DMS153 (cell line): ENCODE measurements at places on chromosomes 3 and 15.

GRCh38 chr15:33311312-33311971, 675 bp downstream of the RYR3 start:
- no peak for DNase-seq

DNA sequence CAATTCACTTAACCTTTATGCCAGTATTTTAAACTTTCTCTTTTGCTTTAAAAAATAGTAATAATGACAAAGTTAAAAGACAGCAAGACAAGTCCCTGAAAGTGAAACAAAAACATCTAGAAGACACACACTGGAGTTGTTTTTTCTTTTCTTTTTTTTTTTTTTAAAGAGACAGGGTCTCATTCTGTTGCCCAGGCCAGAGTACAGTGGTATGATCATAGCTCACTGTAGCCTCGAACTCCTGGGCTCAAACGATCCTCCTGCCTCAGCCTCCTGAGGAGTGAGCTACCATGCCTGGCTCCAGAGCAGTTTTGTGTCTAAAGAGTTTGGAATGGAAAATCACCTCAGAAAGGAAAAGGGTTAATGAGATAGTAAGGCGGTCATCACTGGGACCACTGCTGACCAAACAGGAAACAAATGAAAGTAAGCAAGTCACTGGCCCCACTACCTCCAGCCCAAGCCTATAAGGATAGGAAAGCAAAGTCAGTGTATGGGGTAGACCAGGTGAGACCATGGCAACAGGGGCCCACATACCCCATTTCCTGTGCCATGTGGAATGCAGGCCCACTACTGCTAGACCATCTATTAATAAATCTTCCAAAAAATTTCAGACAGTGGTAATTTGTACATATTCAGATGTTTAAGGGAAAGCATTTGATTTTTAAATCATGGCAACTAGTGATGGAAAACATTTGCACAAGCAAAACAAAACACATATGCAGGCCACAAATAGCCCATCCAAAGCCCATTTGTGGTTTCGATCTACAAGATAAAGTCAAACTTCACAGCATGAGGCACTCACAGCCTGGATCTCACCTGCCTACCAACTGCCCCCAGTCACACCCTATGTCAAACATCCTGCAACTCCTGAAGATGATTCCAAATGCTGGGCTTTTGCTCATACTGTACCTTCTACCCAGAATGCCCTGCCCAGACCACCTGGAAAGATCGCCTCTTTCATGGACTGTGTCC, 62.6 kb downstream of the OSBPL10 start:
- DNase-seq: no peak

DNA sequence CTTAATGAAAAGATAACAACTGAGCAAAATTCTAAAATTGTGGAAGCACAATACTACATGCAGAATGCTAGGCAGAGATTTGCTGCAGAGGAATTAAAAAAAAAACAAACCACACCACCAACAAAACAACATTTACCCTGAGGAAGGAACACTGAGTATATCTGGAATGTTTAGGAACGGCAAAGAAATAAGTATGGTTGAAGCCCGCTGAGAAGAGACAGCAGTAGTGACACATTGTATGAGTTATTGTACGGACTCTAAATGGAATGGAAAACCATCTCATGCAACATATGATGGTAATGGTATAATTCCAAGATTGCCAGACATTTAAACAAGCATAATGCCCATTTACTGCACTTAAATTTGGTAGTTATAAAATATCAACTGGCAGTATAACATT, 568.2 kb upstream of the CCDC54 start:
- DNase-seq: no peak

GRCh38 chr3:173938616-173939015, 541.1 kb downstream of the NLGN1 start:
- no peak for DNase-seq

- no peak for DNase-seq
Observed at GRCh38 chr15:71551566-71551965, 258.8 kb upstream of the NR2E3 start.

- no peak for DNase-seq
Observed at GRCh38 chr3:87025661-87026645, 35.0 kb upstream of the VGLL3 start.

DNA sequence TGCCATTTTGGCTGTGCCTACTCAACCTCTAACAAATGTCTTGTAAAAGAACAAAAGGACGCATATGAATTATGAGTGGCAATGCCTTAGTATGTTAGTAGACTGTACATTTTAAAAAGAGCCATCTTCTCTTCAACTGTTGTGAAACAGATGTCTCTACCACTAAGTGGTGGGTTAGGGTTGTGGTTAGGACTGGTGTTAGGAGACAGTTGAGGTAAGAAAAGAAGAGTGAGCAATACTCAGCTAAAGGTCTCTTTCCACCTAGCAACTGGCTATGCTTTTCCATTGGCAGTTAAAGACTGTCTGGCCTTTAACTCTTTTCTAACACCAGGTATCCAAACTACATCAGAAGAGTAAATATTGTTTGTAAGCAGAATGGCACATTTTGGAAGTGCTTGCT, 221.7 kb upstream of the TBC1D5 start:
- no peak for DNase-seq

DNA sequence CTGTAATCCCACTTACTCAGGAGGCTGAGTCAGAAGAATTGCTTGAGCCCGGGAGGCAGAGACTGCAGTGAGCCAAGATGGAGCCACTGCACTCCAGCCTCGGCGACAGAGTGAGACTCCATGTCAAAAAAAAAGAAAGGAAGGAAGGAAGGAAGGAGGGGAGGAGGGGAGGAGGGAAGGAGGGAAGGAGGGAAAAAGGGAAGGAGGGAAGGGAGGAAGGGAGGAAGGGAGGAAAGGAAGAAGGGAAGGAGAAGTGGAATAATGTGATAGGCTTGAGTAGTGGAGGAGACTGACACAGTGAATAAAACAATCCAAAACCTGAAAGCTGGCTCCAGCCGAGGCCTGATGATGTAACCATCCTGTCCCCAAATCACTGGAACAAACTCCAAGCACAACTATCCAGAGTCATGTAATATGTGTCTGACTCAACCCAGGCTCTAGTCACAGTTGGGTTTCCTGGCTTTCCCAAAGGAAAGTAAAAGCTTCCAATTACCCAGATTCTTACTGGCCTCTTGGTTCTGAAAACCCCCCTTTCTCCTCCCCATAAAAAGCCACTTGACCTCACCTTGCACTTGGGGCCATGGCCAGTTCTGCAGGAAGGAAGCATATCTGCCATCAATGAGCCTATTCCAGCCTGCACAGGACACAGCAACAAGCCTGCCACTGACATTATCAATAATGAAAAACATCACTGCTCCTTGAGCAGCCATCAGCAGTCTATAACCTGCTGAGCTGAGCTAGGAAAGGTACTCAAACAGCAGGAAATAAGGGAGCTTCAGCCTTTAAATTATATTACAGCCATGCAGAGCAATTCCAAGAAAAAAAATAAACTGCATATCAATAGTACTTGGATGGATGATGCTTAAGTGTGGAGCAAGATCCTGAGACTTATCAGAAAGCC, 48.3 kb downstream of the MB21D2 start:
- DNase-seq: no peak

DNA sequence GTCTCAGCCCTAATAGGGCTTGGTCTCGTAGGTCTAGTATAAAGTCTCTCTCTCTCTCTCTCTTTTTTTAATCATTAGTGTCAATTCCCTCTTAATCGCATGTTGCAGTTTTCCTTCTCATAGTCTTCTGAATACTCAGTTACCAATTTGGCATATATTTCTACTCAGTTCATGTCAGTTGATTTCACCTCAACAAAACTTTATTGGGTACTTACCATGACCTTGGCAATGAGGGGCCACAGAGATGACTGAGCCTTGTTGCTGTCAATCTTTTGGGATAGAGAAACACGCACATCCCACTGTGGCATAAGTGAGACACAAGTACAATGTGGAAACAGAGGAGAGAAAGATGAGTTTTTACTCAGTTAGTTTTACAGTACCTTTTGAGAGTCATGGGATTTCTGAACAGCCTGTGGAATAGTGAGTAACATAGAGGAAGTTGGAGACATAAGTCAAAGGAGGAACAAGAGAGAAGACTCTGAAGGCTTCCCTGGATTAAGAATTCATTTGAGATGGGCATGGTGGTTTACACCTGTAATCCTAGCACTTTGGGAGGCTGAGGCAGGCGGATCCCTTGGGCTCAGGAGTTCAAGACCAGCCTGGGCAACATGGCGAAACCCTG, 150.2 kb upstream of the CBLB start:
- no peak for DNase-seq

DNA sequence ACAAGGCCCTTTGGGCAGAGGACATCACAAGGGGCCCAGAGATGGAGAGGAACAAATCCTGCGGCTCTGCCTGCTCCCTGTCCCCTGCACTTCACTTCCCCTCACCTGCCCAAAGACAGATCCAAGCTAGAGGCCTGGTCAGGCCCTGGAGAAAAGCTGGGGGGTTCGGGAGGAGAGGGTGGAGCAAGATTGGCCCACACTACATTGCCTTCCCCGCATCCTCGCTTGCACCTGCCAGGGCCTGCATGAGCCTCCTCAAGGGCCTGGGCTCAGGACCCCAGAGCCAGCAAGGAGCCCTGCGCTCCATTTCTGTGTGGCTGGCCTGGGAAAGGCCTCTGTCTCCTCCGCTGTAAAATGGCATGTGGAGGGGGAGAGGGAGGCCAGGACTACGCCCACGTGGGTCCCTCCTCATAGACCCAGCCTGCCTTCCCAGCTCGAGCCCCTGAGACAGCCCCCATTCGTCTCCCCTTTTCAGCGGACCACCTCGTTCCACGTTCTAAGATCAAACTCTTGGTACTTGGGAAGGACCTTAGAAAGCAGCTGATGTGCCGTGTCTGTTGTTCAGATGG, 106.0 kb downstream of the HMG20A start:
- DNase-seq: no peak

DNA sequence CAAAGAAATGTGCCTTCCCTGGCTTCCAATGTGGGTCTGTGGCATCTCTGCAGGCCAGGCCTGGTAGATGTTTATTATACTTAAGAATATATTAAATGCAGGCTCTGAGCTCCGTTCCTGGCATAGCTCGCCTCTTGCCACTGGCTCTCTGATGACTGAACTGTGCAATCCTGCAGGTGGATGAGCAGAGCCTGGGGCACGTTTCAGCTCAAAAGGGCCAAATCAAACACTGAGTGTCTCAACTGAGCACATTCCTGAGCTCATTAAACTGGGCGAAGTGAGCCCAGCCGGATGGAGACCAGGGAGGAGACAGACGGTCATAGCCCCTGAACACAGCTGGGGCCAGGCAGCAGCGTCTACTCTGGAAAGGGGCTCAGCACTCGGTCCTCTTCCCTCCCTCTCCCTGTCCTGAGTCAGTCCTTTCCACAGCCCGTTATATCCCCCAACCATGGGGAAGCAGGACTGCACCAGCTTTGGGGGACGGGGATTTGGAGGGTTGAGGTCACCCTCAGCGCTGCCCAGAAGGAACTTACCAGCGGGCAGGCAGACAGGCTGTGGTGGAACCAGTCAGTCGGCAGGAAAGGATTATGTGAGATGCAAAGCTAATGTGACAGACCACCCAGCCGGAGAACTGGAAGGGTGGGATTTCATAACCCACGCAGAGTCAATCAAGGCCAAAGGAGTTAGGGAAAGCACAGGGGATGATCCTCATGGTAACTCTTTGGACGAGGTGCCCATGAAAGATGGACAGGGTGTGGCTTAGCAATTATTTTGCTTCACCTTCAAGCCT, 77.4 kb upstream of the ANKRD34C start:
- DNase-seq: no peak

GRCh38 chr15:39184701-39185390, 396.0 kb upstream of the THBS1 start:
- no peak for DNase-seq

DNA sequence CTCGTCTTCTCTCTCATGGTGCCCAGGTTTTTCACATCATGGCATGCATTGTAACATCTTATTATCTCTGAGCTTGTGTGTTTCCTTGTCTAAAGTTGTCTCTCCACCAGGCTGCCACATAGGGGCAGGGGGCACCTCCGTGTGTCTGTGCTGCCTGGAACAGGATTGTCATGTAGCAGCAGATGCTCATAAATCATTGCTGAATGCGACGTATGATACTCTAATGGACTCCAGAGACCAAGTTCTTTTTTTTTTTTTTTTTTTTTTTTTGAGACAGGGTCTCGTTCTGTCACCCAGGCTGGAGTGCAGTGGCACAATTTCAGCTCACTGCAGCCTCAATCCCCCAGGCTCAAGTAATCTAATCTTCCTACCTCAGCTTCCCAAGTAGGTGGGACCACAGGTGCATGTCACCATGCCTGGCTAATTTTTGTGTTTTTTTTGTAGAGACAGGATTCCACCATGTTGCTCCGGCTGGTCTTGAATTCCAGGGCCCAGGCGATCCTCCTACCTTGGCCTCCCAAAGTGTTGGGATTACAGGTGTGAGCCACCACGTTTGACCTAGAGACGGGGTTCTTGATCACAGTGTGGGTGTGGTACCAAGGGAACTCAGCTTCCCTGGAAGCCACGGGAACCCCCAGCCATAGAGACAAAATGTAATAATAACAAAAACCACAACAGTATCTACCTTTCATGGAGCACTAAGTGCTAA, 4.7 kb upstream of the DNASE1L3 start:
- DNase-seq: no peak

- no peak for DNase-seq
Observed at GRCh38 chr15:63178034-63178433, 11.4 kb upstream of the RAB8B start.

DNA sequence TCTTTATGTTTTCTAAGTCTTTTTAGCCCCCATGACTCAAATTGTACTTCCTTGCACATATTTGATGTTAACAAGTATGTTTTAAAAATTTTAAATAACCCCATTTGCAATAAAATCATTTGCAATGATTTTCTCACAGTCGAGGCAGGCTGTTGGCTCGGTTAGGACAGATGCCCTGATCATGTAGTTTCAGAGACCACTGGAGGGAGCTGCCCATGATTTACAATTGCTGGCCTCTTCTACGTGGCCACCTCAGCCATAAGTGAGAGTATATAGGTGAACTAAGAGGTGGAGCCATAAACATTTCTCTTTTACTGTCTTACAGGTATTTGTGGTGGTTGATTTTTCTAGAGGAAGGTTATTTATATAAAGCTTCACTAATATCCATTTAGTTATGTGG, 1.7 kb downstream of the DTWD1 start:
- DNase-seq: no peak

DNA sequence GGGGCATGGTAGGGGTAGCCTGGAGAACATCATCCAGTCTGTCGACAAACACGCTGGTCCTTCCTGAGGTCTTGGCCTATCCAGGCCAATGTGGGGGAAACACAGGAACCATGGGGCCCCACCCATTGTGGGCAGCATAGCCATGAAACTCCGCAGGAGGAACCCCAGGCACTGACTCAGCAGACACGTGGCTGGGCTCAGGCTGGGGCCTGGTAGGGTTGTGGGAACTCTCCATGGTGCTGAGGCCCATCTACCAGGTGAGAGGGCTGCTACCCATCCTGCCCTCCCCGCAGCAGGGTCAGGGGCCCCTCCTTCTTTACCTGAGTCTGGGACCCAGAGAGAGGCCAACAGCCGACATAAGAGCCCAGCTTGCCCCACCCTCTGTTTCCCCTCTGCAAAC, 22.6 kb upstream of the CACNA2D2 start:
- no peak for DNase-seq
